Uterus (tissue), 4 donors: ENCODE measurements at places on chromosomes 3 and 15. TPM values are rescaled to one million over a fixed set of nuclear protein-coding genes. Genes with fewer than 3 reads are reported as not detected.

GRCh38 chr3:141065258-141065657, 14.1 kb downstream of the SPSB4 start:
- no peaks in the 10 kb centered on the region for H3K4me1 ChIP-seq
- H3K36me3 ChIP-seq, result no peaks in the 10 kb centered on the region
- DNase-seq, result no peak
- no peak overlapping the region for H3K4me3 ChIP-seq
- H3K27ac ChIP-seq, result no peak overlapping the region
- H3K27me3 ChIP-seq, result no peaks in the 10 kb centered on the region

GRCh38 chr3:139124197-139124596, 79.5 kb upstream of the PRR23C start:
- H3K4me3 ChIP-seq, result no peak overlapping the region
- no peak for DNase-seq
- H3K27ac ChIP-seq, result no peak overlapping the region
- H3K4me1 ChIP-seq, result no peaks in the 10 kb centered on the region
- no peaks in the 10 kb centered on the region for H3K36me3 ChIP-seq
- no peaks in the 10 kb centered on the region for H3K27me3 ChIP-seq

DNA sequence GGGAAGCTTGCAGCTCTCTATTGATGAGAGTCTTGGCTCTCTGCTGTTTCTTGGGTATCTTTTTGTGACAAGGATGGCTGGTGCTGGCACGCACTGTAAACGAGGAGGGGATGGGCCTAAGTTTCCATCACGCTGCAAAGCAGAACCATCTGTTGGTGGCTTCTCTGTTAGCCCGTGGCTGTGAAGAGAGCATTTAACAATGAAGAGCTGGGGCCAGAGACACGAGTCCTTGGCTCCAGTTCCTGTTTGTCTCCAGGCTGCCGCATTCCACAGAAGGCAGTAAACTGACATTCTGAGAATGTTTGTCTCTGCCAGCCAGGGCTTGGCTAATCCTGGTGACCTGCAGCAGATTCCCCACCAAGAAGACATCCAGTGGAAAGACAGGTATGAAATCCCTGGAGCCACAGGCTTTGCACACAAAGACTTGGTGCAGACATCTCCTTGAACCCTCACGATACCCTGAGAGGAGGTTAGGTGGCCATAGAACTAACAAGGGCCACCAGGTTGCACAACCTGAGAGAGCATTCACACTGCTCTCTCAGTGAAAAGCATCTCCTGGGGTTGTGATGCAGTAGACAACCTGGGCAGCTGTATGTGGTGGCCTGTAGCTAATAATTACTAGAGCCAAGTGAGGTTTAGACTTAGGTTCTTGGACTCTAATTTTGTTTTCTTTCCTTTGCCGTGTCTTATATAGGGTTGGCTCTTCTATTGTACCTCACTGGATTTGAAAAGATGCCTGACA, 130.9 kb downstream of the ASB7 start:
- peak overlapping the region; percentile 82 for H3K27ac ChIP-seq
- DNase-seq, result peak; percentile 30
- no peaks in the 10 kb centered on the region for H3K36me3 ChIP-seq
- H3K27me3 ChIP-seq, result no peaks in the 10 kb centered on the region

GRCh38 chr3:34200576-34200975, 402.1 kb downstream of the PDCD6IP start:
- H3K4me3 ChIP-seq, result no peak overlapping the region
- DNase-seq, result no peak
- H3K36me3 ChIP-seq, result no peaks in the 10 kb centered on the region
- H3K27me3 ChIP-seq, result no peaks in the 10 kb centered on the region
- H3K4me1 ChIP-seq, result no peaks in the 10 kb centered on the region
- H3K27ac ChIP-seq, result no peak overlapping the region

- no peaks in the 10 kb centered on the region for H3K4me1 ChIP-seq
- no peaks in the 10 kb centered on the region for H3K36me3 ChIP-seq
- no peak overlapping the region for H3K4me3 ChIP-seq
Measured at GRCh38 chr3:46375814-46376213, 5.1 kb downstream of the CCR5 start.

- DNase-seq, result peak; percentile 21
- H3K36me3 ChIP-seq, result no peaks in the 10 kb centered on the region
- H3K4me3 ChIP-seq, result peak overlapping the region; percentile 61
- no peaks in the 10 kb centered on the region for H3K27me3 ChIP-seq
- peaks cover 10% of the 10 kb centered on the region for H3K4me1 ChIP-seq
Measured at GRCh38 chr3:52534281-52535183, 875 bp upstream of the NT5DC2 start.

DNA sequence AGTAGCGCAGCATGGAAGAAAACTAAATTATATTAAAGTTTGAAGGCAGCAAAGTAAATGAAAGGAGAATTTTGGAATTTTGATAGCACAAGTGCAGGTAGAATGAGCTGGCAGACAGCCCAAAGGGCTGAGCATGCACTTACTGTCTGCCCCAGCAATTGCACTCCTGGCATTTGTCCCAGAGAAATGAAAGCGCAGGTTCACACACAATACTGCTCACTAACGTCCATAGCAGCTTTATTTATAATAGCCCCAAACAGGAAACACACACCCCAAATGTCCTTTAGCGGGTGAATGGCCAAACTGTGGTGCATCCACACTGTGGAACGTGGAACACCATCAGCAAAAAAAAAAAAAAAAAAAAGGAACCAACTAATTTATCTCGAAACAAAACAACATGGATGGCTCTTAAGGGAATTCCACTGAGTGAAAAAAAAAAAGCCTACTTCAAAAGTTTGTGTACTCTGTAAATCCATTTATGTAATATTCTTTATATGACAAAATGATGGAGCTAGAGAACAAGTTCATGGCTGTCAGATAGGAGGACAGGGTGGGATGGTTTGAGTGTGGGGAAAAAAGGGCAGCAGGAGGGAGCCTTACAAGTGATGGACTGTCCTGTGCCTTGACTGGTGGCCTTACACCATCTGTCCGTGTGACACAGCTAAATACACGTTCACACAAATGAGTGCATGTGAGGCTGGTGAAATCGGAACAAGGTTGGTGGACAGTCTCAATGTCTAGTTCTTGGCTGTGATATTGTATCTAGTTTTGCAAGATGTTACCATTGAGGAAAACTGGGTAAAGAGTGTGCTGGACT, 6.0 kb upstream of the TM2D3 start:
- H3K4me1 ChIP-seq, result no peaks in the 10 kb centered on the region
- no peak for DNase-seq
- no peaks in the 10 kb centered on the region for H3K36me3 ChIP-seq
- no peaks in the 10 kb centered on the region for H3K27me3 ChIP-seq
- H3K27ac ChIP-seq, result no peak overlapping the region
- H3K4me3 ChIP-seq, result no peak overlapping the region

DNA sequence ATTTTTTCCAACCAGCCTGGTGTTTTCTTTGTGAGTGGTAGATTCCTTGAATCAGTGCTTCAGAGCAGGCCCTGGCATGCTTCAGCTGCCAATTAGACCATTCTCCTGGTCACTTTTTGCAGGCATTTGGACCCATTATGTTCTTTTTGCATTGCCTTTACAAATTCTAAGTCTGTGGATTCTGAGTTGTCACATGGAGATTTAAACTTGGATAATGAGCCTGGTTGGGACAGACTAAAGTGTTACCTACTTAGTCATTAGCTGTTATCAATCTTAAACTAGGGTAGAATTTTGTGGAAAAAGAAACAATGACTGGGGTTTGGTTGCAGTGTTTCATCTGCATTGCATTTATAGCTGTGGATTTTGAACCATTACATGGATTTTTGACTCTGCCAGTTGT, 40.6 kb downstream of the ARHGEF26 start:
- no peaks in the 10 kb centered on the region for H3K27me3 ChIP-seq
- H3K27ac ChIP-seq, result no peak overlapping the region
- H3K36me3 ChIP-seq, result no peaks in the 10 kb centered on the region
- no peaks in the 10 kb centered on the region for H3K4me1 ChIP-seq

- H3K36me3 ChIP-seq, result no peaks in the 10 kb centered on the region
- no peaks in the 10 kb centered on the region for H3K27me3 ChIP-seq
- H3K27ac ChIP-seq, result no peak overlapping the region
- no peak overlapping the region for H3K4me3 ChIP-seq
Measured at GRCh38 chr3:190716211-190716610, 146.3 kb downstream of the GMNC start.

- no peak overlapping the region for H3K27ac ChIP-seq
- no peak overlapping the region for H3K4me3 ChIP-seq
- H3K36me3 ChIP-seq, result no peaks in the 10 kb centered on the region
- no peaks in the 10 kb centered on the region for H3K4me1 ChIP-seq
- DNase-seq, result no peak
- no peaks in the 10 kb centered on the region for H3K27me3 ChIP-seq
Measured at GRCh38 chr3:114319453-114319852, 25.6 kb downstream of the TIGIT start.

- H3K27me3 ChIP-seq, result no peaks in the 10 kb centered on the region
- H3K4me1 ChIP-seq, result no peaks in the 10 kb centered on the region
- H3K27ac ChIP-seq, result no peak overlapping the region
- H3K36me3 ChIP-seq, result no peaks in the 10 kb centered on the region
- DNase-seq, result no peak
- H3K4me3 ChIP-seq, result no peak overlapping the region
Measured at GRCh38 chr3:194787072-194787471, 101.4 kb downstream of the FAM43A start.

- H3K27ac ChIP-seq, result peak overlapping the region; percentile 66
- no peaks in the 10 kb centered on the region for H3K36me3 ChIP-seq
- H3K4me3 ChIP-seq, result no peak overlapping the region
Measured at GRCh38 chr3:20047976-20048883, 8.0 kb downstream of the KAT2B start.

GRCh38 chr15:59205839-59206622, 612 bp upstream of the LDHAL6B start:
- no peak overlapping the region for H3K27ac ChIP-seq
- no peaks in the 10 kb centered on the region for H3K4me1 ChIP-seq
- no peak for DNase-seq
- no peak overlapping the region for H3K4me3 ChIP-seq

DNA sequence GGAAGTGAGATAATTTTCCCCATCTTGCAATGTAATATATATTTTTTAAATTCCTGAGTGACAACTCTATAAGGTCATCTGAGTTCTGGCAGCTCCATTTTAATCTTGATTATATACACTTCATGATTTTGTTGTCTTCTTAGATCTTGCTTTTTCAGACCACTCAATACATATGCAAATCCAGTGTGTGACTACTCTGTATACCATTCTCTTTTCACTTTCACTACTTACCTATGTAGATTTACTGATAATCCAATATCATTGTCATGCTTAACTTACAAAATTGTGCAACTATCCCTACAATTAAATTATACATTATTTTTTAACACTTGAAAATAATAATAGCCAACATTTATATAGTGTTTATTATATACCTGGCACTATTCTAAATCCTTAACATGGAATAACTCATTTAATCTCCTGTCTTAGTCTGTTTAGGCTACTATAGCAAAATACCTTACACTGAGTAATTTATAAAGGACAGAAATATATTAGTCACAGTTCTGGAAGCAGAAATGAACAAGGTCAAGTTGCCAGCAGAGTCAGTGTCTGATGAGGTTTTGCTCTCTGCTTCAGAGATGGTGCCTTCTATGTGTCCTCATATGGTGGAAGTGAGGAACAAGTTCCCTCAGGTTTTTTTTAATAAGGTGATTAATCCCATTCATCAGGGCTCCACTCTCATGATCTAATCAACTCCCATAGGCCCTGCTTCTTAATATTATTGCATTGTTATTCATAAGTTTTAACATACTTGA, 338.5 kb downstream of the TUSC7 start:
- no peak overlapping the region for H3K27ac ChIP-seq
- H3K4me1 ChIP-seq, result no peaks in the 10 kb centered on the region

The HRG gene
- not detected for total RNA-seq

The CSPG4 gene
- total RNA-seq, result 39.1 TPM

The NUP210 gene
- total RNA-seq, result 6.7 TPM

The KAT2B gene
- total RNA-seq, result 48.8 TPM

The C3orf49 gene
- total RNA-seq, result not detected

The SIDT1 gene
- not detected for total RNA-seq

The AEN gene
- total RNA-seq, result 20.2 TPM

The CDC25A gene
- total RNA-seq, result not detected

The SPATA12 gene
- total RNA-seq, result not detected

The TERC gene
- 433 TPM for total RNA-seq

The SLC22A13 gene
- total RNA-seq, result under 0.01 TPM
